ENCODE measurements at places on chromosomes 12 and 14.

DNA sequence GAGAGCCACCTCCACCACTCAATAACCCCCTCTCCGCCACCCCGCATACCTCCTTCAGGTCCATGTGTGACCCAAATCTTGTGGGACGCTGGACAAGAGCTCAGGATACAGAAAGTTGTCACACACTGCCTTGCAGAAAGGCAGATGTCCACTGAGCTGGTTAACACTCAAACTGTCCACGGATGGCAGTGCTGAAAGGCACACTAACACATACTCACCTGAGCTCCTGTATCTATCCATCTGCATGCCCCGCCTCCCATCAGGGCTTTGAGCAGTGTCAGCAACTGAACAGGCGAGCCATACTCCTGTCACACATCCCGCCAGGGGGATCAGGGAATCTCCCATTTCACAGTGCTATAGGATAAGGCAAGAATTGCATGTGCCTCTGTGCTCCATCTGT, 642.0 kb downstream of the GALC start:
- DNase-seq, result no peak

GRCh38 chr12:110821917-110822316, 24.9 kb upstream of the CCDC63 start:
- no peak for DNase-seq

GRCh38 chr12:117101953-117102799, 3.0 kb upstream of the TESC start:
- no peak for DNase-seq

DNA sequence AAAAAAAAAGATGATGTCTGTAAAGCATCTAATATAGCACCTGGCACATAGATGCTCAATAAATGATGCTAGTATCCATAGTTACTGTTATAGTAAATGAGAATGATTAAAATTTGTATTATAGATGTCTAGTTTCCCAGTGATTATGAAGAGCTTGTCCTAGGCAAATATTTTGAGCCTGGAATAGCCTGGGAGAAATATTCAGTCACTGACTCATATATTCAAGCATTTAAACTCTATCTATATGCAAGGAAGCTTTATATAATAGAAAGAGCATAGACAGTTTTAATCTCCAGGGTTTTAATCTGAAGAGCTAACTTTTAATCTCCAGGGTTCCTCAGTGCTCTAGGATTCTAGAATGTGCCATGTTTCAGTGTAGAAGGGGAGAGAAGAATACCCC, 91.5 kb upstream of the VASH1 start:
- no peak for DNase-seq

DNA sequence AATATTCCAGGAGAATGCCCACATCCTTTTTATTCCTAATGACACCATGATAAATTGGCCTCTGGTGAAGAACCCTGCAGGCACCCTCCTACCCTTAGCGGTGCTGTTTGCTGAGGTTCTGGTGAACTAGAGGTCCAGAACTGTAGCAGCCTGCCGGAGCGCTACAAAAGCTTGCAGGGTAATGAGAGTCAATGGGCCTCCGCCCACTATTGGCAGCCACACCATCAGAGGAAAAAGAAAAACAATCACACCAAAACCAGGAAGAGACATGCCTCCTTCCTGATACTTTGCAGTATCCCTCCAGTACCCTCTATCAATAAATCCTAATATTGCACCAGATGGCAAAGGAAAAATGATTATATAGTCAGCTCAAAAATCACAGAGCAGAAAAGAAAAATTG, 142.9 kb downstream of the SPTSSA start:
- DNase-seq, result no peak

- DNase-seq, result no peak
These were observed 13.9 kb downstream of the KRT7 start for GRCh38 chr12:52246720-52247621.

- no peak for DNase-seq
These were observed 21.9 kb upstream of the MAP1LC3B2 start for GRCh38 chr12:116537101-116537904.

DNA sequence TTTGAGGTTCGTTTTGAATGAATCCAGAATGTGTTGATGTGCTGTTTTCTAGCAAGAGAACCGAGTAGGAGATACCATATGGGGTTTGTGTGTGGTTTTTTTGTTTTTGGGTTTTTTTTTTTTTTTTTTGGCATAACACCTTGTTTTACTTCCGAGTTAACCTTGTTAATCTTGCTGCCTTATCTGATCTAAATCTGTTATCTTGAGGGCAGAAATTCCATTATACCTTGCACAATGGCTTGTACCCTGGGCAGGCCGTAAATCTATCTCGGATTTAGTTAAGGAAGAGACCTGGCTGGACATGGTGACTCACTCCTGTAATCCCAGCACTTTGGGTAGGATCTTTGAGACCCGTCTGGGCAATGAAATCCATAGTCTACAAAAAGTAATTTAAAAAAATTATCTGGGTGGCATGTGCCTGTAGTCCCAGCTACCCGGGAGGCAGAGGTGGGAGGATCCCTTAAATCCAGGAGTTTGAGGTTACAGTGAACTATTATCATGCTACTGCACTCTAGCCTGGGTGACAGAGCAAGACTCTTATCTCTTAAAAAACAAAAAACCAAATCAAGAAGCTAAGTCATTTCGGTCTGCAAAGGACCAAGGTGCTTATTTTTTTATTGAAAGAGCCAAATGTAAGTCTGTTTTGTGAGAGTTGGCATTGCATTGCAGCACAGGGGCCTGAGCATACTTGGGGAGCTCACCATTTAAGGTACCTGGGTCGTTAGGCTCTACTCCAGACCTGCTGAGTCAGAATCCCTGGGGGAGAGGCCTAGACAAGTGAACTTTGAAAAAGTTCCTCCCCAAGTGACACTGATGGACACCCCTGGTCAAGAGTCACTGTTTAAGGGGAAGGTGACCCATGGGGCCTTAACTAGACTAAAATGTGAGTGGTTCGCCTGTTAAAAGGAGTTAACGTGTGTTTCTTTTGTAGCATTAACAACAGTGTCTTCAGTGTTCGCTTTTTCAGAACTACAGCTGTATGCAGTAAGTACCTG, 6.7 kb downstream of the DLST start:
- DNase-seq, result no peak

- no peak for DNase-seq
These were observed 1104.1 kb upstream of the TMEM132C start for GRCh38 chr12:127162902-127163301.

DNA sequence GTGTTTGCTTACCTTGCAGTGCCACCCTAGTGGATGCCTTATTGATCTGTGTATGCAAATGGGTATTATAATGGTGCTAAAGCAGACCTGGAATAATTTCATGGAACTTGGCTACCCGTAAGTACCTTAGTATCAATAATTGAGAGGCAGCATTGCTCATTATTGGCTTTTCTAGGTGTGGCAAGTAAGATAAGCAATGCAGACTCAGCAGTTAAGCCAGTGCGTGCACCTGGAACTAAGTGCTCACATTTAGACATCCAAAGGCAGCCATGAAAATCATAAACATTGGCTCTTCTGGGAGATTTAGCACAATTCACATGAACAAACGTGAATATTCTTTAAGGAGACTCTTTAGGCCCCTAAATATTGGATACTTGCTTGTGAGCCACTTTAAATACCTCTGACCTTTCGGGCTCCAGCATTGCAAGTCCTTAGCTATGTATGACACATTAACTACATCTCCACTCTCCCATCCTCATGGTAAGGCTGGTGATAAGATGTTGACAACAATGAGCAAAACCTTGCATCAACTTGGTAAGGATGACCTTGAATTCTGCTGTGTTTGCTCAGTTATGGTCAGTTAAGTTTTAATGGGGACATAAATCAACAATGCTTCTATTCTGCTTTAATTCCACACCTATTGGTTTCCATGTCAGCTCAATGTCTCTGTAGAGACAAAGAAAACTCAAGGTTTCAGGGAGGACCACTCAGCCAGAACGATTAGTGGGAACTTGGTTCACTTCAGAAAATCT, 112.0 kb downstream of the SLC5A8 start:
- no peak for DNase-seq

GRCh38 chr12:1488908-1489381, 105.4 kb downstream of the FBXL14 start:
- no peak for DNase-seq

- DNase-seq, result no peak
These were observed 173.8 kb upstream of the MIS18BP1 start for GRCh38 chr14:45426685-45427282.

All from cortex of kidney (tissue), 1 donor.